ENCODE measurements at places on chromosomes 13 and 19. TPM values are rescaled to one million over a fixed set of nuclear protein-coding genes. Genes with fewer than 3 reads are reported as not detected.

DNA sequence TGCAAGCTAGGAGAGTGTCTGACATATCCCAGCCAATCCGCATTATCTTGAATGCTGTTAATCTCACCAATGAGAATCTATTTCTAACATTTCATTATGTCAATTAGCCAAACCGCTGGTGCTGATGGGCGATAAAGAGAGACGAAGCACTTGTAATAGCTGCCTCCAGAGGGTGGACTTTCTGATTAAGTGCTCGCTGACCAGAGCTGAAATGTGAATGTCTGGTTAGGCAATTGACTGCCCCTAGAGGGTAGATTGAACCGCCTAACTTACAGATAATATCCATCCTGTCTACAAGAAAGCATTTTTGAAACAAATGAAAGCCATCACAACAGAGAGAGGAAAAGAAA, 552 bp upstream of the GRWD1 start:
- peak; percentile 80 for DNase-seq

The CYP2A6 gene
- total RNA-seq: not detected

The NTF4 gene
- not detected for total RNA-seq

DNA sequence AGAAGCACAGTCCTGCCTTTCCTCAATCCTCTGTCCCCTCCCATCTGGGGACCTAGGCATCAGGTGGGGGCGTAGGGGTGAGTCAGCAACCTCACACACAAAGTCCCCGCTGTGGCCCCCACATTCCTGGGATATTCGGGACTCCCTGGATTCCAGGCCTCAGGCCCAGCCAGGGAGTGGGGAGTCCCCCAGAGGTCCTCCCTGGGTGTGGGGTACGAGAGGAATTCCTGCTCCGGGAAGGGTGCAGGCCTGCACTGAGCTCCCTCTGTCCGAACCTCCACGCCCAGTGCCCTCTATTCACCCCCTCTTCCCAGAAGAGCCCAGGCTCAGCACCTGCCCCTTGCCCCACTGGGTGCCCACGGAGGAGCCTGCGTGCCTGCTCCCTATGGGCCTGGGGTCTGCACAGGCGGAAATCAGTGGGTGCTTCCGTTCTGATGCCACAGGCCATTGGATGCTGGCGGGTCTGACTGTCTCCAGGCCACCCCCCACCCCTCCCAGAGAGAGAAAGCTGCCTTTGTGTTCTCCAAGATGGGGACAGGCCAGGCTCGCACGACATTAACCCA, 3.4 kb downstream of the CADM4 start:
- DNase-seq: peak; percentile 89

DNA sequence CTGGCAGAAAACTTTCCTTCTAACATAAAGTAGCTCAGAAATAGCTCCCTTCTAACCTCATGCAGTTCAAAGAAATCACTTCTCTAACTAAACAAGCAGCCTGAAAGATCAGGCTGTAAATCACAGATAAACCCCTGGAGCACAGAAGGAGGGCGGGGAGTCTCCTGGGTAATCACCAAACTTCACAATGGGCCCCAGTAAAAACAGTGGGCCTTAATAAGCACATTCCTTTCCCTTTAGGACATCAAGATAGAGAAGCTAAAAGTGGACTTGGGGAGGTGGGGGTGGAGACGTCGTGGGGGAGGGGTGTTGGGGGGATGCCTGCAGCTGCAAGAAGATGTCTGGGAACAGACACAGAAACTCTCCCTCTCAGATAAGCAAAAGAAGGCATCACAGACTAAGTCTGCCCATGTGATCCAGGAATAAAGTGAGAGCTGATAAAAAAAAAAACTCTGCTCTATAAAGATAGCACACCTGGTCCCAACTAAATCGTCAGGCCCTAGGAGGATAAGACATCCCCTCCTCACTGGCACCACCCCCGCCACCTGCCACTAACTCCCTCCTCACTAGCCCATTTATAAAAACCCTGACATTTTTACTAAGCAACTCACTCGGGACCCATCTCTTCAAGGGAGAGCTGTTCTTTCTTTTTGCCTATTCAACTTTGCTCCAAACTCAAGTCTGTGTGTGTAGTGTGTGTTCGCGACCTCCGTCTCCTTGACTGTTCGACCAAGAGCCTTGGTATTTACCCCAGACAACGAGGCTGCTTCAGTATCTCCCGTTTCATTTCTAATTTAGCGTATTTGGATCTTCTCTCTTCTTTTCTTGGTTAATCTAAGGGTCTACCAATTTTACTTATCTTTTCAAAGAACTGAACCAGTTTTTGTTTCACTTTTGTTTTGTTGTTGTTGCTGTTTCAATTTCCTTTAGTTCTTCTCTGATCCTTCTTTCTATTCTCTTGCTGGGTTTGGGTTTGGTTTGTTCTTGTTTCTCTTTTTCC, 31.7 kb downstream of the DNAJC15 start:
- DNase-seq: peak; percentile 81

The GARIN5A gene
- total RNA-seq: not detected

The FCER2 gene
- total RNA-seq: not detected

The ZNF626 gene
- 5.7 TPM for total RNA-seq

The KATNAL1 gene
- total RNA-seq: 119 TPM

The CFD gene
- total RNA-seq: 14.4 TPM

DNA sequence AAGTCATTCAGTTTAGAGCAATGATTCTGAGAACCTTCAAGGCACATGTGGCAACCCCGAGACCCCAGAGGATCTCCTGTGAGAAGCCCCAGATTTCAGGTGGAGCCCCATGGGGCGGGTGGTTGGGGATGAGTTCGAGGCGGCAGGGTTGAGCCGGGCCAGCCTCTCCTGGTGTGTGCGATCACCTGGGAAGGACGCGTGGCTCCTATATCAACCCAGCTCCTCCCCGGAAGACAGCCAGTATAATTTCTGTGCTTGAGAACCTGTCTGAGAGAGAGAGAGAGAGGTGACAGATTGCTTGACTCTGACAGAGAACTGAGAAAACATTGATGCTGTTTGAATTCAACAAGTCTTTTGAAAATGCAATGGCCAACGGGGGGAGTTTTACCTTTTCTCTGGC, 89.0 kb downstream of the TEX29 start:
- DNase-seq: no peak

DNA sequence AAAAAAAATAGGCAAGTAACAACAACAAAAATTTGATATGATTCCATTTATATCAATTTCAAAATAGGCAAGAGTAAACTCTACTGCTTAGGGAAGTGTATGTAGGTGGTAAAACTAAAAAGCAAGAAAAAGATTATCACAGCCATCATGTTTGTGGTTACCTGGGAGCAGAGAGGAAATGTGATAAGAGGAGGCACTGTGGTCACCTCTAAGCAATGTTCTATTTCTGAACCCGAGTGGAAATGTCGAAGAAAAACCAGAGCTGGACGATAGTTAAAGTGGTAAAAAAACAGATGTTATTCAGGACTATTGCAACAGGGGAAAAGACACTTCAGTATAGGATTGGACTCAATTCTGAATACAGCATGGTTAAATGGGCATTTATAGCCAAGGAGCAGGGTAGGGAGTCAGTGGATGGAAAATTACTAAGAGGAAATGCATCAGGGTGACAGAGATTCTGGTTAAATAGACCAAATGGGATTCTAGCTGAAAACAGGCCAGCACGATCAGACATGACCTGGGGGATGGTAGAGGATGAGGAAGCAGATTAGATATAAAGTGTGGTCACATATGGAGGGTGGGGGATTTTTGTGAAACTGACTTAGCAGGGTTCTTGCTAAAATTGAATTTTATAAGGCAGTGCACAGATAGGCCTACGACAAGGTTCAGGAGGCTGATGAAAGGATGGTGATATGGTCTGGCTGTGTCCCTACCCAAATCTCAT, 6.0 kb upstream of the TEX30 start:
- peak; percentile 18 for DNase-seq

The ZNF132 gene
- total RNA-seq: 0.03 TPM

The SMAD9 gene
- 2.1 TPM for total RNA-seq

DNA sequence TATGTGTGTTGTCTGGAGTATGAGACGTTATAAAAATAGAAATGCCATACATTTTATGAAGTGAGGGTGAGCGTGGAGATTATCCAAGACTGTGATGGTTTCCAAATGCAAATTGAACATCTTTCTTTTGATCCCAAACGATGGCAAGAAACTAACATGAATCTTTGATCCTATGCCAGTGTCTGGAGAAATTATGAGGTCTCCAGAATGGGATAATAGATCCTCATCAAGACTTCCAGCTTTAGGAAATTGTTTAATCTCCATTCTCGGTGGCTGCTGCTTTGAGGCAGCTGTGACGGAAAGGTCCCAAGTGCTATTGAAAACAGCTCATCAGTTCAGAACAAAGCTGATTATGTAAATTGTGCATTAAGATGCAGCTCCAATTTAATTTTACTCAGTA, 30.8 kb downstream of the CBY2 start:
- DNase-seq: no peak

- DNase-seq: no peak
These were observed 835.9 kb downstream of the UQCRFS1 start for GRCh38 chr19:28377077-28377476.

GRCh38 chr13:111022241-111022640, 92.9 kb upstream of the ARHGEF7 start:
- DNase-seq: no peak

DNA sequence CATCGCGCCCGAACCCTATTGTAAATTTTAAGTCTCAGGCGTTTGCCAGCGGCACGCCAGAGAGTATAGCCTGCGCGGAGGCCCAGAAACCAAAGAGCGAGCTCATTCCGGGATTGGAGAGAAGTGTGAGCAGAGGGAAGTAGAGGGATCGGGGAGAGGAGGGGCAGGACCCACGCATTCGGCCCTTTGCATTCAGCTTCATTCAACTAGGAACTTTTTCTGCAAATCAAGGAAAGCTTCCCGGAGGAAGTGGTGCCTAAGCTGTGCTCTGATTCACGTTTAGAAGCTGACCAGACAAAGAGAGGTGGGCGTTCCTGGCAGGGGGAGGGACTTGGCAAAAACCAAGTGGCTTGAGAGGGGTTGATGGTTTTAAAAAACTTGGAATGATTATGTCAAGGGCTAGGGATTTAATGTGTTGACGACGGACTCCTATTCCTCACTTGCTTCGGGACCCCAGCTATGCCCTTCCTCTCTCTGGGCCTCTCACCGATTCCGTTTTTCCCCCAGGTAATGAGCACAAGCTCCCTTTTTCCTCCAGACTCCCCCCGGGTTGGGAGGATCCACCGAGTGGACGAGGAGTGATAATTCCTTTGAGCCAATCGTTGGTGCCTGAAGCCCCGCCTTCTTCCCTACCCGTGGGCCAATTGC, 811 bp upstream of the PRMT1 start:
- DNase-seq: peak; percentile 96

DNA sequence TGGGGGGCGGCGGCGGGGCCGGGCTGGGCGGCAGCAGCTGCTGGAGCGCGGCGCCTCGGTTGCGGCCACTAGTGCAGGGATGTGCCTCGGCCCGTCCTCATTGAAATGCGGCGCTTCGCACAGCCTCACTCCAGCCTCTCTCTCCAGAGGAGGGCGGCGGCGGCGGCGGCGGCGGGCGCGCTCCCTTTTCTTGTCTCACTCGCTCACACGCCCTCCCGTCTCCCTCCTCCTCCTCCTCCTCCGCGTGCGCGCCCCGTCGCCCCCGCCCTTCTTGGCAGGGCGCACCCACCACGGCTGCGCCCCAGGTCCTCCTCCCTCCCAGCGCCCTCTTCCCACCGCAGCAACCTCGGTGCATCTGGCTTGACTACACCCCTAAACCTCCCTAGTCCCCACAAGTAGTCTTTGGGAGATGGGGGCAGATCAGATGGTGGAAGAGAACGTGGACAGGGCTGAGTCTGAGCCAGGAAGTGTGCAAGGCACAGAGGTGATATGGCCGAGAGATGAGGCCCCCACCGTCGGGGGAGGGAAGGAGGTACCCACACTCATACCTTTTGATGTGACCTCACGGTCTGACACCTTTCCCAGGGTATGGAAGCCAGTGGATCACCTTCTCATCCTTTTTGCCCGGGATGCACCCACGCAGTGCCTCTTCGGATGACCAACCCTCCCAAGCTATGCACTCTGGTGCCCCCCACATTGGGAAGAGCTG, at the start of gene DCLK1:
DCLK1 (minus strand) TSS at position 161 of the 709 bp plus-strand sequence.
- DNase-seq: peak; percentile 14

DNA sequence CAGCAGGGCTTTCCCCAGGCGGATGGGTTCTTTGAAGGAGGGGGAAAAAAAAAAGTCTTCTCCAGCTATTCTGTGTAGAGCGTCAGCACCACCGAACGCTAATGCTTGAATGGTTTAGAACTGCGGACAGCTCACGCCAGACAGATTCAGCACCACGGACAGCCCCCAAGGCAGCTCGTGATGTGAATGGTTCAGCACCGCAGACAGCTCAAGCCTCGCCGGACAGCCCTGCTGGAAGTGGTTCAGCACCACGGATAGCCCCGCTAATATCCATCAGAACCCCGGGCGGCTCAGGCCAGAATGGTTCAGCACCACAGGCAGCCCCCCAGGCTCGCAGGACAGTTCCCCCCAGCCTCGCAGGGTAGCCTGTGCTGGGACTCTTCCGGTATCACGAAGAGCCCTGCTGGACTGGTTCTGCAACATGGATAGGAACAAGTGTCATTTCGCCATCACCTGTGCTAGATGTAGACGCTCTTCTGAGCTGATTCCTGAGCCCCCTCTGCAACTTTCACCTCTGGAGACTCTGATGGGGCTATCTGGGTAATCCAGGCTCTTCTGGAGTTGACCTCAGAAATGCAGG, 4.9 kb upstream of the SMIM17 start:
- peak; percentile 62 for DNase-seq

GRCh38 chr13:76732367-76732766, 153.8 kb downstream of the KCTD12 start:
- DNase-seq: no peak

DNA sequence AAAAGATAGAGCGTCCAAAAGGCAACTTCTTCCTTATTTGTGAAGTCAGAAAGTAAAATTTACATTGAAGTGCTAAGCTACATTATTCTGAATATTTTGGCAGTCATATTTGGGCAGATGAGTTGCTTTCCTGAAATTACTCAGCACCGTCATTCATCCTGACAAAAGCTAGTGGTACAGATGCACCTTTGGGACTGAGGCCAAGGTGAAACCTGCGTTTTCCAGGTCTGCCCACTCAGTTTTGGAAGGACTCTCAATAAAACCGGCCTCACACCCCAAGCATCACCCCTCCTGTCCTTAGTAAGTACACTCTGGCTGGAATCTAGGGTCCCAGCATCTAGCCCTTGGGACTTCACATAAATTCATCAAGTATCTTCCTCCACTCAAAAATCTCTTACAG, 187.5 kb downstream of the TM9SF2 start:
- peak; percentile 16 for DNase-seq

DNA sequence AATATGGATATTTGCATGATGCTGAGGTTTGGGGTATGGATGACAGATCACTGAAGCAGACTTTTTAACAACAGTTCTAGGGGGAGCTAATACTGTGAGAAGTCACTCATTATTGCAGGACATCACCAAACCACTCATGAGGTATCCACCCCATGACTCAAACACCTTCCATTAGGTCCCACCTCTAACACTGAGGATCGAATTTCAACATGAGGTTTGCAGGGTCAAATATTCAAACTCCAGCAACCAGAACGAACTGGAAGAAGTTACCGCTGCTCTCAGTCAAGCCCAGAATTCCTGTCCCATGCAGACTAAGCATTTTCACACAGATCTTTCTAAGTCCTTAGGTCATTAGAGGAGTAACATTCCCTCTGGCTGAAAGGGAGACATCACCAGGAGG, 758.9 kb downstream of the UQCRFS1 start:
- peak; percentile 19 for DNase-seq

- no peak for DNase-seq
These were observed 193.6 kb downstream of the IRS2 start for GRCh38 chr13:109592770-109593169.

- DNase-seq: peak; percentile 4
These were observed 8.5 kb downstream of the CDX2 start for GRCh38 chr13:27960362-27961226.

- DNase-seq: no peak
These were observed 7.2 kb downstream of the FAM216B start for GRCh38 chr13:42788601-42789000.
